ENCODE measurements at places on chromosomes 16 and 17. TPM values are rescaled to one million over a fixed set of nuclear protein-coding genes. Genes with fewer than 3 reads are reported as not detected.

PLEKHH3 gene
- total RNA-seq: 8.4 TPM

AGRP gene
- not detected for total RNA-seq

KRTAP4-9 gene
- not detected for total RNA-seq

ENPP7 gene
- not detected for total RNA-seq

EPN3 gene
- total RNA-seq: 0.15 TPM

Measured in epithelial cell of umbilical artery (primary cell).